ENCODE measurements at places on chromosomes 1 and 21.

- no peak for DNase-seq
Measured at GRCh38 chr1:16180291-16180824, 24.5 kb upstream of the EPHA2 start.

DNA sequence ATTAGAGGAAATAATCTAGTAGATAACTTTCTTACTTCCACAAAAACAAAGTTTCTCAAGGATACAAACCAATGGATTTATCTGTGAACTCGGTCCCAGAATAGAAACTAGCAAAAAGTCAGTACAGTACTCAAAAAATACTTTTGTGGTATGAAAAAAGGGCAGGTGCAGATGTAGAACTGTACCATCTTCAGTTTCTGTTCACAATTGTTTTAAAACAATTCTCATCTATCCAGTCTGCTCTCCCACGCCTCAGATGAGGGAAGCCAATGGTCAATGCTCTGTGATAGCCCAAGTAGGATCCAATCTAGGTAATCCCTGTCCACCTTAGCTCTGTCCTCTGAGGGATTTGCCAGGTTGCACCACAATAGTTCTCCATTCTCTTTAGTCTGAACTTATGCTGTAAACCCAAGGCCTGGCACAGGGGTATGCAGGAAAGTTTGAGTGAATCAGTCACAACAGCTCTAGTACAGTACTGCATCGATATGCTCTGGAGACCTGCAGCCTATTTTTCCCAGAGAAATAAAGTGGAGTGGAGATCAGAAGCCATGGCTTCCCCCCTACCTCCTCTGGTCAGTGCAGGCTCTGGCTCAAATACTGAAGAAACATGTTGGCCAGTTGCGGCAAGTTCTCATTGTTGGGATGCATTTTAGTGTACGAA, 1.4 kb downstream of the KTI12 start:
- no peak for DNase-seq

DNA sequence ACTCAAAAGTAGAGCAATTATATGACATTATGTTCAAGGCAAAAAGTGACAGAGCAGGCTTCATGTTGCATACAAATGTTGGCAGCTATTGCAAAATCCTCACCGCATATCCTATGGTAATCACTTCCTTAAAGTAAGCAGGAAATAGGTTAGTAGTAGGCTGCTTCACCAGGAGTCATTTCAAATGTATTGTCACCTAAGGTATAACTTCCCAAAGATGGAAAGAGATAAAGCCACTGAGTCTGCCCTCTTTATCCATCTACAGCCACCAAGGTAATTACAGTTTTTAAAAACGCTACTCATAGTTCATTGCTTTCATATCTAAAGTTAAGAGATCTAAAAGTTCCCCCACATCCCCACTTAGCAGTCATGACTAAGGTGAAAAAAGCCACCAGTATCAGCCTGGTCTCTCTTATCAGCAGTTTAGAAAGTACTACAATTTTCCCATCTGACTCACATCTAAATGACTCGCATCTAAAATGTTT, 31.6 kb upstream of the UBE2U start:
- no peak for DNase-seq

DNA sequence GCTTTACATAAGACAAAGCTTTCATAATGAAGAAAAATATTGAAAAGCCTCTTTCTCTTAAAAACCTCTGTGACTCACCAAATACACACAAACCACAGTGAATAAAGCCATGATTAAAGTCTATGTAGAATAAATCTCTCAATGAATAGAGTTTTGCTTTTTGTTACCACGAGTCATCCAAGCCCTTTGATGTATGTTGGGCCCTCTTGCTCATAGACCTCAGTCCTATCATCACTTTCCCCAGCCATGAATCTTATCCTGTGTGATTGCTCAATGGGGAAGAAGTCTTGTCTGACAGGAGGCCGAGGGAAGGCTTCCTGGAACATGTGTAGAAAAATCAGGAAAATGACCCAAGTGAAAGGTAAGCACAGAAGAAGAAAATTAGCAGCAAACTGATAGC, 60.8 kb downstream of the NGF start:
- DNase-seq: no peak

- peak; percentile 93 for DNase-seq
Measured at GRCh38 chr1:119080586-119080985, 59.9 kb downstream of the WARS2 start.

GRCh38 chr1:57401671-57402070, 22.2 kb downstream of the DAB1 start:
- no peak for DNase-seq

DNA sequence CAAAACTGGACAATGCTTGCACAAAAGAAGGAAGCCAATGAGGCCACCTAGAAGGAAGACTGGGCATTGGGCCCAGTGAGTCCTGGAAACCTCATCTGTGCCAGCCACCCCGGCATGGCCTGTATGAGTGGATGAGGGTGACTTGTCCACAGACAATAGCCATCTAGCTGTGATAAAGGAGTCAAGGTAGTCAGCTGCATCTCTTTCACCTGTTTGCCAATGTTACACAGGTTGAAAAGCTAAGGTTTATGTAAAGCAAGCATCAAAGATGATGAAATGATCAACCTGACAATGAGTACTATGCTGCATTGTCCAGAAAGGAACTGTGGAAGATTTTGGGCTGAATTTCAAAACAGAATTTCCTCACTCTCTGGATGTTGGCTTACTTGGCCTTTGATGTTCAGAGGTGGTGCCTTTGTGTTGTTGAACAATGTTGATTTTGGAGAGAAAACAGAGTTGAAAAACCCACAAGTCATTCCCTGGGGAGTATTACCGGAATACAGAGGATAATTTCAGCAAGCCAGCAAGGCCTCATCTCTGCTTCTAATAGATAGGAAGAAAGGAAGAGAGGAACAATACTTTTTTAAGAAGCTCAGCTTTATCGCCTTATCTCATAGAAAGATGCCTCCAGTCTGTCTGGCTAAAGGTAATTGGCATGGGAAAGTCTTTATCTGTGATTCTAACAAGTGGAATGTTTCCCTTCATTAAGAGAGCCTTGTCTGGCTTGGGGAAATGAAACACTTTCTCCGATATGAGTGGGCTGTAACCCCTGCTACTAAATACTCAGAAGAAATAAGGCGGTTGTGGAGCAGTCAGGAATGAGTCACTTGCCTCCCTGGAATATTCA, 11.4 kb upstream of the SELE start:
- peak; percentile 79 for DNase-seq

DNA sequence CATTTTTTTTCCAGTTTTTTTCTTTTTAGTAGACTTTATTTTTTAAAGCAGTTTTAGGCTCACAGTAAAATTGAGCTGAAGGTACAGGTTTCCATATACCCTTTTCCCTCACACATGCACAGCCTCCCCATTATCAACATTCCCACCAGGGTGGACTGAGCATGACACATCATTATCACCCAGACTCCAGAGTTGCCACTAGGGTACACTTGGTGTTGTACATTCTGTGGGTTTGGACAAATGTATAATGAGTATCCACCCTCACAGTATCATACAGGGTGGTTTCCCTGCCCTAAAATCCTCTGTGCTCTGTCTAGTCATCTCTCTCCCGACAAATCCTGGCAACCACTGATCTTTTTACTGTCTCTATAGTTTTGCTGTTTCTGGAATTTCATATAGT, 3.0 kb upstream of the AIM2 start:
- no peak for DNase-seq

DNA sequence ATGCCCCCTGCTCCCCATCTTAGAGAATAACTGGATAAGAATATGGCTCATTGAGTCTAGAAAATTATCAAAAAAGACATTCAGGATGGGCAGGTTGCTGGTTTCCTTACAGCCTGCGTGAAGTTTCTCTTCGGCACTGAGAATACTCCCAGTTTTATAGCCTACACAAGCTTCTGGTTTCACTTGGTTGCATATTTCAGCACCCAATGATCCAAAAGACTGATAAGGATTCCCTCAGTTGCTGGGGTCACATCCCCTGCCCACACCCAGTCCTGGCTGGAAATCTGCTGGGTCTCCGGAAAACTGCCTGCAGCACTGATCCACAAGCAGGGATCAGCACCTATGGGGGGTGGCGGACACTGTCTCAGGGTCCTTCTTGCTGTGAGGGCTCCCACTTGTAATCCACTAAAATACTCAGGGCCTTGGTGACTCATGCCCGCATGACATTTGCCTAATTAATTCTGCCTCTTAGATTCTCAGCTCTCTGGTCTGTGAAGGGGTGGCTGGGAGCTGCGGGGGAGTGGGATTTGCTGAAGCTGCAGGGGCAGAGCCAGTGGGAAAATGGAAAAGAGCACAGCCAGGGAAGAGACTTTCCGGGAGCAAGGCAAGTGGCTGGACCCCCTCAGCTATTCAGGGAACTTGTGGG, 142.5 kb downstream of the ZNF648 start:
- no peak for DNase-seq

GRCh38 chr21:37073417-37074196, 553 bp downstream of the TTC3 start:
- no peak for DNase-seq

- DNase-seq: no peak
Measured at GRCh38 chr1:114468047-114468446, 43.0 kb downstream of the TRIM33 start.

DNA sequence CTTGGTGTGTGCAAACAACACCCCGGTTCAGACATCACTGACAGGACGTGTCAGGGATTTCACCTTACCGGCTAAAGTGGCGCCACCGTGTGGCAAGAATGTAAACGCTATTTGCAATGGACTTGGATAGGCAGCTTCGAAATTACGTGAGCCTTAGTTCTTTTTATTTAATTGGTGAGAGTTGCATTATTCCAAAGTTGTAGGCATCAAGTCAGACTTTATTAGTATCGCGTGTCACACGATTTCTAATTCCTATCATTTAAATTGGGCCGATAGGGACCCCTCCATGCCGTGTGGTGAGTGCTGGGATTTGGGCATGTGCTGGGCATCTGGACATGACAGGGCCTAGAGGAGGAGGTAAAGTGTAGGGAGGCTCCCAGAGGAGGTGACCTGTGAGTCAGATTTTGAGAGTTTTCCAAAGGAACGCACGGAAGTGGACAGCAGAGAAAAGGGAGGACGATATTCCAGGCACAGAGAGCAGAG, 14.5 kb upstream of the CPT2 start:
- DNase-seq: peak; percentile 70

DNA sequence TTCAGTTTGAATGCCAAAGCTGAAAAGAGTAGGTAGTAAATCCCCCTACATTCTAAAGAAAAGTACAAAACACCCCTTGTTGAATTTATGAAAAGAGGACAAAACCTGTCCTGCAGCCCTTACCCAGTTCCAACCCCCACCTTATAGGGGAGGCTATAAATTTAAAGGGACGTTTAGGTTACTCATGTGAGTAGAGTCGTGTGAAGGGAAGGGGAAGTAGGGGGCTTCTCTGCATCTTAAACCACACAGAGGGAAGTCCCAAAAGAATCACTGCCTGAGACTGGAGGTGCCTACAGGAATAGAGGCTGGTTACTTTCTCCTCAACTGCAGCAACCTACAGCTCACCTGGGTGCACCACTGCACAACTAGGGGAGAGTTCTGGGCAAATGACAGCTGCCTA, 36.7 kb upstream of the KIRREL1 start:
- DNase-seq: no peak

GRCh38 chr1:8274352-8274751, 43.6 kb upstream of the SLC45A1 start:
- DNase-seq: no peak

- no peak for DNase-seq
Measured at GRCh38 chr1:14486401-14487201, 111.9 kb upstream of the KAZN start.

DNA sequence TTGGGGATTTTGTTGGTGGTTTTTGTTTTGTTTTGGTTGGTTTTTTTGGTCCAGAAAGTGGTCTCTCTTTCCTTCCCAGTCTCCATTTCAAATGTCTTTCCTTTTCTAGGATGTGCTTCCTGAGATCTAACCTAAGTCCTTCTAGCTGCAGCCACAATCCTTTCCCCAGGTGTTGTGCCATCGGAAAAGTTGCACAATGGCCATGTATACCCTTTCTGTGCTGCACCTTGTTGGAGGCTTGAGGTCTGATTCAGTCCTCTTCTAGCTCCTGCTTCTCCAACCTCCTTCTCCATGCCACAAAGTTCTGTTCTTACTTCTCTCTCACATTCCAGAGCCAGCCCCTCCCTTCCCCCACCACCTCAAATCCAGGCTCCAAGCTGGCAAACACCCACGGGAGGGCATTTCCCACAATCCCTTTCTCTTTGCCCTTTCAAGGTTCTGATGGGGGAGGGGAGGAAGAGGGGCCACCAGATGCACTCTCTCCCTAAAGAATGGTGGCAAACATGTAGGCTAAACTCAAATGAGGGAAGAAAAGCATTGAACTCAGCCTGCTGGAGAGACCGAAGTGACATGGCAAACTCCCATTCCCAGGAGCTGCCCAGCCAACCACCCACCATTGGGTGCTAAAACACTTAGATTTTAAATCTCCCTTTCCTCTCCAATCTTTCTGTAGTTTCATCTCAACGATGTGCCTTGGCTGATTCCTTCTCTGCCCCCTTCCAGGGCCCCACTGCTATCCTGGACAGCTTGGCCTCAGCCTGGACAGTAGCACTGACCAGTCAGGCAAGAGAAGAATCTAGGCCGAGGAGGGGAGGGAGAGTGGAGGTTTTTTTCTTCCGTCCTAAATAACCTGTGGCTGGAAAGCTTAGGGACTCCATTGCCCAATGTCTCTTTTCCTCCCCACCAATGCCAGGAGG, 2.9 kb downstream of the KCNJ10 start:
- DNase-seq: no peak

- DNase-seq: no peak
Measured at GRCh38 chr1:199197695-199198094, 558.9 kb downstream of the PTPRC start.

DNA sequence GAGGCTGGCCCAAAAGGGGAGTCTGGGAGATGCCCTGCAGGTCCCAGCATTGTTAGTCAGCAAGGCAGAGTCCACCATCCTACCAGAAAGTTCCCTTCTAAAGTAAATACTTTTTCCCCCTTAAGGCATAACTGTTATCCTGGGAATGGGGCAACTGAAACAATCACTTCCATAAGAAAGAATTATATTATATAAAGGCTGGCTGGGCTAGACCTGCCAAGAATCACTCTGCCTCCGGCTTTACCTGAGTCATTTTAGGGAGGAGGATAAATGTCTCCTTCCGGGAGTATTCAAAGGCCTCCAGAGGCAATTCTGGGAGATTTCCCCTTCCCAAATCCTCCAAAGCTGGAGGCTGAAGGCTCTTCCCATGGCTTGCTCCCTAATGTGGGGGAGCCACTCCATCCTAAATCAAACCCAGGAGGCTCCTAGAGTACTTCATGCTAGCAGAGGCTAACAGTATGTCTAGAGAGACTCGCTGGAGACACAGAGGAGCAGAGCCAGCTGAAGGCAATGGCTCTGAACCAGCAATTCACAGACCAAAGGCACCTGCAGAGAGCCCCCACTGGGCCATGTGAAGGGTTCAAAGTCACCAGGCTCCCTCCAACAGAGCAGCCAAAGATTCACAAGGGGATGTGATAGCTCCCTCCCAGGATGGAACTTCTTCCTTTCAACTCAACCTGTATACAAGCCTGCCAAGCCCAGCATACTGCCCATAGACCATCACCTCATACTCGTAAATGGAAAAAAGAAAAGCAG, 116.0 kb downstream of the ASTN1 start:
- DNase-seq: no peak

DNA sequence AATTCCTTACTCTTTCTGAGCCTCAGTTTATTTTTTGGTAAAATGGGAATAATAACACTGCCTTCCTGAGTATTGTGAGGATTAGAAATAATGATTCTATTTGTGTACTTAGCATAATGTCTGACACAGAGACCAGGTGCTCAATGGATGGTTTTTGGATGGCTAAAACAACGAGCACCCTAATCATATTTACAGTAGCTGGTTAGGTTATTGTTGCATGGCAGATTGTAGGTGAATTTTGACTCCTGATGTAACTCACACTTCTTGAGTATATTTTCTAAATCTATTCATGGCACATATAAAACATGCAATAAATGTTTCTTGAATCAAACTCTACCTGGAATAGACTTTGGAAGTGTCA, 11.9 kb upstream of the DUSP10 start:
- no peak for DNase-seq

Measured in smooth muscle cell of the brain vasculature (primary cell).